ENCODE measurements at places on chromosomes 16 and 17.
A peak's percentile ranks its signal among the peaks of the same experiment; 100 is the strongest.

GRCh38 chr16:11499295-11500089 lies 87.2 kb downstream of the LITAF start:
- no peak for DNase-seq

GRCh38 chr16:80317599-80318037 lies 223.2 kb upstream of the DYNLRB2 start:
- no peak for DNase-seq

DNA sequence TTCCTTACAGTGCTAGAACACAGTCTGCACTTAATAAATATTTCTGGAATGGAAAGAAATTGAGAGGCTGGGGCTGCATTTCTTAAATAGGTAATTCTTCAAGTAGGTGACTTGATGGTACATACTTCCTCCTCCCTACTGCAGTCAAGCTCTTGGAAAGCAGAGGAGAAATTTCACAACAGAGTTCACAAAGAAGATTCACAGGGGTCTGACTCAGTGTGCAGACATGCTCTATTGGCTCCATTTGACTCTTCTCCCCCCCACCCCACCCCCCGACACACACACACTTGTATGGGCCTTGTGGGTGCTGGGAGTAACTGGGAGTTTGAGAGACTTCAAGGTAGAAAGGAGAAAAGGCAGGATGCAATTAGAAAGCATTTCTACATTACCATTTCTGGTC lies 6.2 kb upstream of the MYOCD start:
- DNase-seq = peak; percentile 80

DNA sequence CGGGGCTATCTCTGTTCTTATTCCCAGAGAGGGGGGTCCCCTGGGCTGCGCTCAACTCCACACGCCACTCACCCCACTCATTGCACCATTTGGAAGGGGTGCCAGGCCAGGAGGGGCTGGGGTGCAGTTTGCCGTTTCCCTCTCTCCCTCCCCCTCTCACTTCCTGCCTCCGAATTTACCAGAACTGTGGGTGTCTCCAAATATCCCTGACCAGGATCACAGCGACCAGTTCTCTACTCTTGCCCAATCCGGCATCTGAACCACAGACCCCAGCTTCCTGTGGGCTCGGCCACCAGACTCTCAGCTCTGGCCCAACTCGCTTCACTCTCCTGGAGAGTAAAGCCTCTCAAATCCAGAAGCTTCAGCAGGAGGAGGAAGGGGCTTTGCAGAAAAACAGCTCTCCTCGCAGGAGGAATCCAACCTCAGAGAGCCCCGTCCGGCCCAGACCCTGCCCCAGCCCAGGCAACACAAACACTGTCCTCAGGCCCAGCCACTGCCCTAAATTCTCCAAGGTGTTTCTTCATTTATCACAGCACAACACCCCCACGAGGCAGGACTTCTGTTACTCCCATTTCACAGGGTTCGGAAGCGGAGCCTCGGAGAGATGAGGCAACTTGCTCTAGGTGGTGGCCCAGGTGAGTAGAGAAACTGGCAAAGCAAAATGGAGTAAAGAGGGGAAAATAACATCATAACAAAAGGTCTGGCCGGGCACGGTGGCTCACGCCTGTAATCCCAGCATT lies 423 bp upstream of the ASGR2 start:
- DNase-seq = no peak

DNA sequence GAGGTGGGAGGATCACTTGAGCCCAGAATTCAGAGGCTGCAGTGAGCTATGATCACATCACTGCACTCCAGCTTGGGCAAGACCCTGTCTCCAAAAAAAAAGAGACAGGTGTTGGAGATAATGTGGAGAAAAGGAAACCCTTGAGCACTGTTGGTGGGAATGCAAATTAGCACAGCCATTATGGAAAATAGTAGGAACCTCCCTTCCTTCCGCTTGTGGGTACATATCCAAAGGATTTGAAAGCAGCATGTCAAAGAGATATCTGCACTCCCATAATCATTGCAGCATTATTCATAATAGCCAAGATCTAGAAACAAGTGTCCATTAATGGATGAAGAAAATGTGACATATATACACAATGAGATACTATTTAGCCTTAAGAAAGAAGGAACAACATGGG lies 9.7 kb upstream of the ADCY7 start:
- DNase-seq = no peak

- no peak for DNase-seq
These were observed 58.7 kb upstream of the DLX4 start for GRCh38 chr17:49910094-49910857.

GRCh38 chr16:70331588-70332358 lies 14.9 kb upstream of the DDX19A start:
- DNase-seq = no peak

DNA sequence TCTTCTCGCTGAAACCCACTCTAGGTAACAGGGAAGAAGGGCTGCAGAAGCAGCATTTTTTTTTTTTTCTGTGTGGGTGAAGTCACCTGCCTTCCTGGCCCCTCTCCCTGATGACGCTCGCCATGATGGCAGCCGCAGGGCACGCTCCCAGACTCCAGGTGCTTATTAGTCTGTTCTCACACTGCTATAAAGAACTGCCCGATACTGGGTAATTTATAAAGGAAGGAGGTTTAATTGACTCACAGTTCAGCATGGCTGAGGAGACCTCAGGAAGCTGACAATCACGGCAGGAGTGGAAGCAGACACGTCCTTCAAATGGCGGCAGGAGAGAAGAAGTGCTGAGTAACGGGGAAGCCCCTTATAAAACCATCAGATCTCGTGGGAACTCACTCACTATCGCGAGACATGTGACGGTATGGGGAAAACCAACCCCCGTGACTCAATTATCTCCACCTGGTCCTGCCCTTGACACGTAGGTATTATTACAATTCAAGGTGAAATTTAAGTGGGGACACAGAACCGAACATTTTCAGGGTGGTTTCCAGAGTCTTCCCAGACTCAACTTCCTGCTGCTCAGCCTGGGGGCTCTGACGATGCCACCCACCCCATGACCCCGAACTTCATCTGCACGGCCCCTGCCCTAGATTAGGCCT lies 34.9 kb upstream of the NLRP1 start:
- no peak for DNase-seq

DNA sequence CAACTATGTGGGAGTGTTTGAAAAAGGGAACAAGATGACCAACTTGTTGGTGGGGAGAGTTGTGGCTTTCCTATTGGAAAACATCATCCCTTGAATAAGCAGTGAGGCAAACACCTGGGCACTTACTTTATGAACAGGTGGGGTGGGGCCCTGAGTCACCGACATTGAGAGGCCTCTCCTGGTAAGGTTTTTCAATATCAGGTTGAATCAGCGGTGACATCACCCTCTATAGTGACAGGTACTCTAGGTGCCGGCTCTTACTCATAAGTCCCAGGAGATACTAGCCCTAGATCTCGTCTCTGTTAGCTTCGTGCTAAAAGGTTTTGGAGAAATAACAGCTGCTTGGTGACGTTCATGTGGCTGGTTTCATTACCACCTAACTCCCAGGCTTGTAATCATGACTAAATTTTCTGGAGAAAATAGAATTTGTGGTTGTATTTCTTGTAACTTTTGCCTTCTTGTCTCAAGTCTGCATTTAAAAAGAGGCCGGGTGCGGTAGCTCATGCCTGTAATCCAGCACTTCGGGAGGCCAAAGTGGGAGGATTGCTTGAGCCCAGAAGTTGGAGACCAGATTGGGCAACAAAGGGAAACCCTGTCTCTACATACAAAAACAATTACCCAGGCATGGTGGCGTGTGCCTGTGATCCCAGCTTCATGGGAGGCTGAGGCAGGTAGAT lies 19.3 kb downstream of the CDH1 start:
- no peak for DNase-seq

Measured in AG04449 (cell line).